ENCODE measurements at places on chromosomes 12 and 14.

- no peak for DNase-seq
These were observed 72.1 kb downstream of the TRIM9 start for GRCh38 chr14:51022769-51023168.

DNA sequence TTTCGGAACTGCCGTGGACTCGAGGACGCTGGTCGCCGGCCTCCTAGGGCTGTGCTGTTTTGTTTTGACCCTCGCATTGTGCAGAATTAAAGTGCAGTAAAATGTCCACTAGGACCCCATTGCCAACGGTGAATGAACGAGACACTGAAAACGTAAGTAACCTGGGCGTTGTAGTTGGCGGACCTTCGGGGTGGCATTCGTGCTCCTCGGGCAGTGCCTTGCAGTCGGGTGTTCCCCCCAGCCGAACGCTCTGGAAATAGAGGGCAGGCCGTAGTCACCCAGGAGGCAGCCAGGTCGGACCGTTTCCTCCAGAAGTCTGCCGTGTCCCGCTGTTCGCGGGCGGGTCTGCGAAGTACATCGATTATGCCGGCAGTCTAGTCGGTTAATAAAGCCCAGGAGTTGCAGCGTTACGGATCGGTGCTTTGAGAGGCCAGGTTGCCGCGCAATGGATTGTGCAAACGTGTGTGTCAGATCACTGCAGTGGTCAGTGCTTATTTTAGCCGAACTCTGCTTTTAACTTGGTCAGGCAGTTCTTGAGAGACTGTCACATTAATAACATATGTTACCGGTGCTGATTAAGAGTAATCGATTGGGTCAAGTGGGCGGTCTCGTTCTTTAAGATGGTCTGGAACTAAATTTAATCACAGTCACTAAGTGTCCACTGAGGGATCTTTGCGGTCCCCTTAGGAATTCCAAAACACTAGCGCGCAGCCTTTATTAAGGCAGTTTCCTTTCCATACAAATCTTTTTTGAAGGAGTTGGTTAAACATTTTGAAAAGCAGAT, 906 bp downstream of the MARK3 start:
- DNase-seq = peak; percentile 48

- no peak for DNase-seq
These were observed 55.8 kb downstream of the BCL11B start for GRCh38 chr14:99216191-99216590.

DNA sequence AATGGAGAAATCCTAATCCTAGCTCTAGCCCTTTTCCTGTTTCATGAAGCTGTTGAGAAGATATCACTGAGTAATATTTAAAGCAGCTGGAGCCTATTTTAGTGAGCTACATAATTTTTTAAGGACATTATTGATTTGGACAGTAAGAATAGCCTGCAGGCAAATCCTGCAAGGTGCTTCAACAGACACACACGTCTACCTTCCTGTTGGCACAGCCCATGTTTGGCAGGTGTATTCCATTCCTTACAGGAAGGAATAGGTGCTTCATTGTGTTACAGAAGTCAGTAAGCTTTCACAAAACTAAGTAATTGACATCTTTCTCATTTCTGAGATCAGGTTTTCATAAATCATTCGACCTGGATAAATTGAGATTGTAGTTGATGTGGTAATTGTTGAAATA, 50.6 kb downstream of the FOXA1 start:
- DNase-seq = no peak

- peak; percentile 55 for DNase-seq
These were observed 41.2 kb upstream of the PTCSC3 start for GRCh38 chr14:36217732-36218131.

- DNase-seq = no peak
These were observed 91.5 kb downstream of the TMTC1 start for GRCh38 chr12:29692237-29692636.

DNA sequence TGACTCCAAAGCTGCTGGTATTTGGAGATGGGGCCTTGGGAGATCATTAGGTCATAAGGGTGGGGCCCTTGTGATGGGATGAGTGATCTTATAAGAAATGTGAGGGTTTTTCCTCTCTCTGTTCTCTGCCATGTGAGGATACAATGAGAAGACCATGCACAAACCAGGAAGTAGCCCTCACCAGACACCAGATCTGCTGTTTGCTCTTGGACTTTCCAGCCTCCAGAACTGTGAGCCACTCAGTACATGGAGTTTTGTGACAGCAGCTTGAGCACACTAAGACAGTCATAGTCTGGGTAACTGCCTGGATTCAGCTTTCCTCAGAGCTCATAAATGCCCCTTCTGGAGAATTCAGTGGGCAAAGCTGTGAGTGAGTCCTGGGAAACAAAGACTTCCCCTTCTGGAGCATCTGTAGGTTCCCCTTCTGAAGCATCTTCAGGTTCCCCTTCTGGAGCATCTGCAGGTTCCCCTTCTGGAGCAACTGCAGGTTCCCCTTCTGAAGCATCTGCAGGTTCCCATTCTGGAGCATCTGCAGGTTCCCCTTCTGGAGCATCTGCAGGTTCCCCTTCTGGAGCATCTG, 11.0 kb upstream of the PPP4R3A start:
- DNase-seq = no peak

Measured in amniotic epithelial cell (primary cell).